ENCODE measurements at places on chromosomes 1 and 21. TPM values are rescaled to one million over a fixed set of nuclear protein-coding genes. Genes with fewer than 3 reads are reported as not detected.

The OR6P1 gene
- not detected for total RNA-seq

The KLF17 gene
- under 0.01 TPM for total RNA-seq

The RBBP5 gene
- 12.5 TPM for total RNA-seq

The F13B gene
- not detected for total RNA-seq

The SPRR5 gene
- total RNA-seq: not detected

The CLCNKA gene
- under 0.01 TPM for total RNA-seq

The B3GALT5 gene
- total RNA-seq: under 0.01 TPM

The WARS2 gene
- 25.6 TPM for total RNA-seq

The CXADR gene
- 0.52 TPM for total RNA-seq

The CAPZB gene
- 67.3 TPM for total RNA-seq

The PPM1J gene
- total RNA-seq: 1.0 TPM

The ZBTB8B gene
- under 0.01 TPM for total RNA-seq

The CD1B gene
- not detected for total RNA-seq

The UTS2 gene
- total RNA-seq: not detected

The CLIC6 gene
- total RNA-seq: under 0.01 TPM

The CFHR4 gene
- not detected for total RNA-seq

The DDX20 gene
- 12.0 TPM for total RNA-seq

The VWA5B1 gene
- total RNA-seq: 0.52 TPM

The CELA3A gene
- not detected for total RNA-seq

The DENND2D gene
- total RNA-seq: 3.7 TPM

The FAM3B gene
- total RNA-seq: not detected

The FCRL4 gene
- total RNA-seq: not detected

The EDN2 gene
- not detected for total RNA-seq

The ASAP3 gene
- total RNA-seq: 45.9 TPM

The ABCD3 gene
- total RNA-seq: 31.8 TPM

The LCE2A gene
- not detected for total RNA-seq

The MPZ gene
- total RNA-seq: 63.7 TPM

The OR14I1 gene
- not detected for total RNA-seq

The SMIM11 gene
- total RNA-seq: 6.3 TPM

The ECM1 gene
- 0.52 TPM for total RNA-seq

The RNF186 gene
- not detected for total RNA-seq

The DHRS3 gene
- total RNA-seq: 37.6 TPM

The S100A6 gene
- total RNA-seq: 203 TPM

The PLEKHA6 gene
- 1.0 TPM for total RNA-seq

The EVI5 gene
- total RNA-seq: 40.7 TPM

The DNAI4 gene
- total RNA-seq: 12.5 TPM

The ATP8B2 gene
- 23.0 TPM for total RNA-seq

The CACNA1S gene
- 43.3 TPM for total RNA-seq

The CD2 gene
- total RNA-seq: under 0.01 TPM

The GLRX2 gene
- total RNA-seq: 4.7 TPM

The KRTAP11-1 gene
- total RNA-seq: not detected

The WNT3A gene
- total RNA-seq: not detected

The OR2T27 gene
- total RNA-seq: not detected

The TRIM67 gene
- under 0.01 TPM for total RNA-seq

The USP16 gene
- total RNA-seq: 17.2 TPM

The RUNX1 gene
- 7.8 TPM for total RNA-seq

The GON4L gene
- 32.9 TPM for total RNA-seq

The RGS13 gene
- under 0.01 TPM for total RNA-seq

The ACKR1 gene
- total RNA-seq: 4.7 TPM

The CLDN17 gene
- not detected for total RNA-seq
